ENCODE measurements at places on chromosomes 3 and 15. TPM values are rescaled to one million over a fixed set of nuclear protein-coding genes. Genes with fewer than 3 reads are reported as not detected.

- DNase-seq, result no peak
These were observed 118.6 kb upstream of the PRICKLE2 start for GRCh38 chr3:64343689-64344430.

DNA sequence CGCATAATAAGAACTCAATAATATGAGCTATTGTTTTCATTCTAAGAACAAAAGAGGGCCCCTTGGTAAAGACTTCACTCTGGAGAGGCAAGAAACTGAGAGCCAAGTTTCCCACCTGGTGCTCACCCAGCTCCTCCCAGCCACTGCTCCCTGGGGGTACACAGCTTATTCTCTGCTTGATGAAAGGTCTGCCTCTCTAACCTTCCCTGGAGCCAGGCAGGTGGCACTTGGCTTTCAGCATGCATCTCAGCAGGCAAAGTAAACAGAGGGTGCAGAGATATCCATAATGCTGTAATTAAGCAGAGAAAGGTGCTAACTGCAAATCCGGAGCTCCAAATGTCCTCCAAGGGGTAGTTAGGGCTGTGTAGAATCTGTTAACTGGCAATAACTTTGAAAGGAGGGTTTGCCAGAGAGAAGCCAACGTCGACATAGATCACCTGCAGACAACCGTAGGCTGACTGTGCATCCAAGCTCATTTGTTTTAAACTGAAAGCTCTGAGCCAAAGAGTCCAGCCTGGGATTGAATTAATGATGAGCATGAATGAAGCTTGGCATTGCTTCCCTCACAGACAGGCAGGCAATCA, 159.6 kb upstream of the PROK2 start:
- DNase-seq, result no peak

DNA sequence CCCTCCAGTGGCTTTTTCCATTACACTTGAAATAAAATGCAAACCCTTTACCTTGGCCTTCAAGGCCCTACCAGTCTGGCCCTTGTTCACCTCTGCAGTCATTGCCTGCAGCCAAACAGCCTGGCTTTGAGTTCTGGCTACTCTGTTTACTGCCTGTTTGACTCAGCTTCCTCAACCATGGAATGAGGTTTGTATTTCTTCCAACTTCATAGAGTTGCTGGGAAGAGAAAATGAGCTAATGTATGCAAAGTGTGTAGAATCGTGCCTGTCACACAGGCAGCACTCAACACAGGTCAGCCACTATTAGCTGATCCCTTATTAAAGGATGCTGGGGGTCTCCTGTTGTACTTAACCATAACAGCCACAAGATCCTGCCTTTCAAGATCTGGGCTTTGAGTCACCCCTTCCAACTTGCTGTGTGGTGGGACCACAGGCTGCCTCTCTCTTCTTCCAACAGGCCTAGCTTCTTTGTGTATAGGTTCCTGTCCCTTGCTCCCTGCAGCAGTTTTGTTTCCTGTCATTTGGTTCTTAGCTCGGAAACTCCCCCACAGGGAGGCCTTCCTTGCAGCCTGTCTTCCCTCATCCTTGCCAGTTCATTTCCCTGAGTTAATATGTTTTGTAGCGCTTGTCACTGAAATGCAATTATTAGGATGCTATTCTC, 6.4 kb downstream of the MED12L start:
- no peak for DNase-seq

The CD200R1 gene
- total RNA-seq, result 0.49 TPM

The MRAS gene
- total RNA-seq, result 26.8 TPM

The GOLGA6D gene
- not detected for total RNA-seq

The AADAC gene
- 2.0 TPM for total RNA-seq
